ENCODE measurements at places on chromosomes 16 and 17.
A peak's percentile ranks its signal among the peaks of the same experiment; 100 is the strongest.

- peak; percentile 94 for DNase-seq
These were observed 24.3 kb upstream of the KRT20 start for GRCh38 chr17:40909351-40909750.

GRCh38 chr17:42975265-42975664, 4.6 kb downstream of the PTGES3L start:
- no peak for DNase-seq

DNA sequence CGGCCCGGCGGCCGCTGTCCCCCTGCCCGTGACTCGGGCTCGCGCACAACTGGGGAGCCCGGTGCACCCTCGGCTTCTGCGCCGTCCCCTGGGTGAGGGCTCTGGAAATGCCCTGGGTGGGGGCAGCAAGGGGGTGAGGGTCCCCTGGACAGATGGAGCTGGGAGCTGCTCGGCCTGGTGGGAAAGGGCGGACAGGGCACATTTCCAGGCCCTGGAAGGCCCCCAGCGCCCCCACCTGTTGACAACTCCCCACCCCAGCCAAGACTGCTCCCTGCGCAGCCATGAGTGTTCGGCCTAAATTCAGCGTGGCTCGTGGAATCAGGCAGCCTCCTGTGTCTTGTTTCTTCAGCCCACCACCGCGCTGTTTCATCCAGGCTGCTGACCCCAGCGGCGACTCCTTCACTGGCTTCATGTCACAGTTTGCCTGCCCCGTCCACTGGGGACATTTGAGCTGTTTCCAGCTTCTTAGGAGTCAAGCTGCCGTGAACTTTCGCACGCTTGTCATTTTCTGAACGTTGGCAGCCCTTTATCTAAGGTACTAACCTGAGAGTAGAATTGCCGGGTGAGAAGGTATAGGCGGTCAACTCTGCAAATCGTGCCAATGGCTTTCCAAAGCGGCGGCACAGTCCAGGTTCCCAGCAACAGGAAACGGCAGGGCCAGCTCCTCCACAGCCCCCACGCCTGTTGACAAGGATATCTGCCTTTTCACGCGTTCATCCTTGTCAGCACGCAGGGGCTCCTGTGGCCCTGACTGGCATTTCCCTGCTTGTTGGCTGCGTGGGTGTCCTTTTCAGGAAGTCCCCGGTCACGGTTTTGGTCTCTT, 895 bp downstream of the UTS2R start:
- no peak for DNase-seq

GRCh38 chr17:13593757-13594156, 8.0 kb downstream of the HS3ST3A1 start:
- no peak for DNase-seq

DNA sequence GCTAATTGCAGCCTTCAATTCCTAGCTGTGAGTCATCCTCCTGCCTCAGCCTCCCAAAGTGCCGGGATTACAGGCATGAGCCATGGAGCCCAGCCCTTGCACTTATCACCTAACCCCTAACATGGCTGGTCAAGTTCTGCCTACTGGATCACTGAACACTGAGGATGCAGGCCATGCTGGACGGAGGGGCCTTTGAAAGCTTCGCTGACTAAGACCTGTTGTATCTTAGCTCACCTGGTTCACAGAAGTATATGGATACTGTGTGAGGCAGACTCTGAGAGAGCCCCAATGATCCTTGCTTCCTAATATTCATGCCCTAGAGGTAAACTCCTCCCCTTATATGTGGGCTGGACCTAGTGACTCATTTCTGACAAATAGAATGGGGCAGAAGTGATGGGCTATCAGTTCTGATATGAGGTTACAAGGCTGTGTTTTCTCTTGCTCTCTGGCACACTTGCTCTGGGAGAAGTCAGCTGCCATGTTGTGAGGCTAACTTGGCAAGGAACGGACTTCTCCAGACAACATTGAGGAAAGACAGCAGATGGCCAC, 11.7 kb upstream of the TMIGD1 start:
- DNase-seq, result no peak

GRCh38 chr17:57723427-57724025, 21.6 kb downstream of the CCDC182 start:
- DNase-seq, result no peak

- no peak for DNase-seq
These were observed 271.8 kb upstream of the ZFHX3 start for GRCh38 chr16:73319737-73320136.

DNA sequence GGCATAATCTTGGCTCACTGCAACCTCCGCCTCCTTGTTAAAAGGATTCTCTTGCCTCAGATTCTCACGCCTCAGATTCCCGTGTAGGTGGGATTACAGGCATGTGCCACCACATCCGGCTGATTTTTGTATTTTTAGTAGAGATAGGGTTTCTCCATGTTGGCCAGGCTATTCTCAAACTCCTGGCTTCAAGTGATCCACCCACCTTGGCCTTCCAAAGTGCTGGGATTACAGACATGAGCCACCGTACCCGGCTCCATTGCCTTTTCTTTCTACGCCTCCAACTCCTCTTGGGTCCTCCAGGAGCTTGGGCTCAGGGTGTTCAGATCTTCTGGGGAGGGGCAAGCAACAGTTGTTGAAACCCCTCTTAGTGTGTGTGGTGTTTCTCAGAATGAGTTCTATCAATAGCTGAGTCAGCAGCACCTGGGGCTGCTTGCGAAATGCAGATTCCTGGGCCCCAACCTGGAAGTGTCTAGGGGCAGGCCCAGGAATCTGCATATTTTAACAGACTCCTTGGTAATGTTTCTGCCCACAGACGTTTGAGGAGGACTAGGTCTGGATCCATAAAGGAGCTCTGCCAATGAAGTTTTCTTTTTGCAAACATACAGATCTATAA, 31.4 kb downstream of the SEC14L5 start:
- DNase-seq, result no peak

DNA sequence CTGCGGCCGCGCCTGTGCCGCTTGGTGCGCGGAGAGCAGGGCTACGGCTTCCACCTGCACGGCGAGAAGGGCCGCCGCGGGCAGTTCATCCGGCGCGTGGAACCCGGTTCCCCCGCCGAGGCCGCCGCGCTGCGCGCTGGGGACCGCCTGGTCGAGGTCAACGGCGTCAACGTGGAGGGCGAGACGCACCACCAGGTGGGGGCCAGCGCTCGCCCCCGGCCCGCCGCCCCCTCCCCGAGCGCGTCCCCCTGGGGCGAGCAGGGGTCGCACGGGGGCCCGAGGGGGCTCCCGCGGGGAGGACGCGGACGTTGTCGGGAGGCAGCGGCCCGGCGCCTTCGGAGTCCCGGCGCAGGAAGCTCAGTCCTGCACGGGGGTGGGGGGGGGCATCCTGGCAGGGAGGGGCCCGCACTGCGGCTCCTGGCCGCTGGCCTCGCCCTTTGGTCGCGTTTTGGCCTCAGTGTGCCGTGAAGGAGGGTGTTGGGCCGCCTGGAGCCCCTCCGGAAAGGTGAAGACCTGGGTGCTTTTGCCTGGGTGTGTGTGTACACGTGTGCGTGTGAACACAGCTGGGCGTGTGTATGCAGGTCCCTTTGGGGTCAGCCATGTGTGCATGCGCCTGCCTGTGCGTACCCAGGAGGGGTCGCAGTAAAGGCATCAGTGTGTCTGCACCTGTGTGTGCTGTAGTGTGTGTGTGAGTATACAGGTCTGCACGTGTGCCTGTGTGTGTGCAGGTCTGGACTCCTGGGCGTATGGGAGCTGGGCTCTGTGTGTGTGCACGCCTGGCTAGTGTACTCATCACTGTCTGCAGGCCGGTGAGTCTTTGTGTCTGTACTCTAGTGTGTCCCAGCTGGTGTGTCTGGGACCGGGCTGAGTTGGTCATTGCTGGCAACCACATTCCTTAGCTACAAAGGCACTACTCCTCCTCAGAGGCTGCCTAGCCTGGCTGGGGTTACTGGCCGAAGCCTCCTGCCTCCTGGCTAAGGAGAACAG, 615 bp downstream of the NHERF2 start:
- no peak for DNase-seq

GRCh38 chr17:68460715-68461114, 3.4 kb upstream of the WIPI1 start:
- no peak for DNase-seq

DNA sequence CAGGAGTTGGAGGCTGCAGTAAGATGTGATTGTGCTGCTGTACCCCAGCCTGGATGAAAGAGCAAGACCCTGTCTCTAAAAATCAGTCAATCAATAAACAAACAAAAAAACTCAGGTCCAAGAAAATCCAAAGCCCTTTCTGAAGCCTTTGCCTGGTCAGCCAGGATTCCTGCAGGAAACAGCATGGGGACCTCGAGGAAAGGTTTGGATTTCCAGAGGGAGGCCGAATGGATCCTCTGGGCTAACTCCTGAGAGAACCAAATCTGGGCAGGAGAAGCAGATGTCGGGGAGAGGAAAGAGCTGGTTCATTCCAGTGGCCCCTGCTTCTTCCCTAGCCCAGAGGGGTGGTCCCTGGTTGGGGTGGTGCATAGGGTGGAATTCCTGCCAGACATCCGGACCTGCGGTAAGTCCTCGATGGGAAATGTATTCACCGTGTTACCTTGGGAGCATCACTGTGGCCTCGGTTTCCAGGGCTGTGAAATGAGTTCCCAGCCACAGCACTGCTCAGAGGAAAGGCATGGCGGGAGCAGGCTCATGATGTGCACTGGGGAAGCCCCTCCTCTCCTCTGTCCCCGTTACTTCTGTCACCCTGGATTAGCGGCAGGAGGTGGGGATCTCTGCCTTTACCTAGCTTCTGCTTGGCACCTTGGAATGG, 75.1 kb downstream of the CYLD start:
- no peak for DNase-seq

DNA sequence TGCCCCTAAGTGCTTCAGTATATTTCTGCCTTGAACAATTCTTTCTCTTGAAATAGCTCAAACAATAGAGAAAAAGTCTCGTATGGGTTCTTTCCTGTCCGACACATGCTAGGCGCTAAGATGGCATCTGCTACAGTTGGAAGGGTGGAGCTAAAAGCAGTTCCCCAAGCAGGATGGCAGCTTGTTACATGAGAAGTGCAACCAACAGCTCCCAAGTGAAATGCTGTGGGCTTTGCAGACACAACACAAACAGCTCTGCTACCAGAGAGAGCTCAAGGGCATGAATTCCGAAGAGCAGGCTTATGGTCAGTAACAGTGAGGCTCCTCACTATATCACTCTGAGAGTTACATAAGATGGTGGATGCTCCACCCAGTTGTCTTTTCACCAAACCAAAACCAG, 83.8 kb downstream of the VPS53 start:
- no peak for DNase-seq

GRCh38 chr17:81304196-81305015, 9.3 kb upstream of the SLC38A10 start:
- no peak for DNase-seq

- no peak for DNase-seq
These were observed 58.3 kb downstream of the SREBF1 start for GRCh38 chr17:17778308-17779014.

GRCh38 chr17:75003957-75004355, 8.5 kb upstream of the MRPL58 start:
- no peak for DNase-seq

DNA sequence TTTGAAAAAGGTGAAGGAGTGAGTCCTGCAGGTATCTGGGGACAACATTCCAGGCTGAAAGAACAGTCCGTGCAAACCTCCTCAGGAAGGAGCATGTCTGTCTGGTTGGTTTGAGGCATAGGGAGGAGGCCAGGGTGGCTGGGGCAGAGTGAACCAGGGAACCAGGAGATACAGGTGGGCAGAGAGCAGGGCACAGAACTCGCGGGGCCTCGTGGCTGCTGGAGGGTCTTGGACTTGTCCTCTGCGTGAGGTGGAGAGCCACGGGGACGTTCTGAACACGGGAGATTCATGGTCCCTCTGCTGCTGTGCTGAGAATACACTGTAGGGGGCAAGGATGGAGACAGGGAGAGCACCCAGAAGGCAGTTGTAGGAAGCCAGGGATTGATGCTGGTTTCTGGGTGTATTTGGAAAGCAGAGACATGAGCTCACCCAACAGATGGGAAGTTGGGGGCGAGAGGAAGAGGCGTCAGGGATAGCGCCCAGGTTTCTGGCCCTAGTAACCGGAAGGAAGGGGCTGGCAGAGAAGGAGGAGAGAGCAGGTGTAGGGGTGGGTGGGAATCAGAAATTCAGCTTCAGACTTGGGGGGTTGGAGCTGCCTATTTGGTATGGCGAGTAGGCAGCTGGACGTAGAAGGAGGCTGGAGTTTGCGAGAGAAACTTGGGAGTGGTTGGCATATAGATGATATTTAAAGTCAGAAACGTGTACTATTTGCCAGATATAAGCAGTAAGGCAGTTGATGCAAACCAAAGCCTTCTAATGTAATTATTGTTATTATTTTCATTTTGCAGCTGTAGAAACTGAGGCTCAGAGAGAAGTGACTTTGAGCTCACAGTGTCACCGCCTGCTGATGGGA, at the start of gene CCL17:
Gene CCL17 (plus strand): TSS at position 803 of the 853 bp plus-strand sequence. CDS start 9,166 bp downstream, outside the sequence.
- no peak for DNase-seq

DNA sequence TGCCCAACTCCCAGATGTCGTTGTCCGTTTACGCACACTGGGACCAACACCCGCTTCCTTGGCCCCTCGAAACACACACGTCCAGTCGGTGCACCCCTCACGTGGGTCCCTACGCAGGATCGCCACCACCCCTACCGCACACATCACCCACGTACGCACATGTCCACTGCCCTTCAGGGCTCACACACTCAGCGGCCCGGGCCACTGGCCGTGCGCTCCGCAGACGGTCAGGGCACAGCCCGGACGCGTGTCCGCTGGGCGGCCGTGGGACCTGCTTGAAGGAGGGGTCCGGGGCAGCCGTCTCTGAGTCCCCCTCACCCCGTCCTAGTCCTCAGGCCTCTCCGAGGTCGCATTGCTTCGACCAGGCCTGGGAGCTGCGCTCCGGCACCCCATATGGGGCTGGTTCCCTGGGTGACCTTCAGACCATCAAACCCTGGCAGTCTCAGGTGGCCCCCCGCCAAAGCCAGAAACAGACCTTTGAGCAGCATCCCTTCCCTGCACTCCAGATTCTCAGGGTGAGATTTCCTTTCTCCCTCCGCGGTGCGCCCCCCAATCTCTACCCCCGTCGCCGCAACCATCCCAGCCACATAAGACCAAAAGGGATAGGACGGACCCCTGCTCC, 914 bp upstream of the GPRC5B start:
- no peak for DNase-seq

DNA sequence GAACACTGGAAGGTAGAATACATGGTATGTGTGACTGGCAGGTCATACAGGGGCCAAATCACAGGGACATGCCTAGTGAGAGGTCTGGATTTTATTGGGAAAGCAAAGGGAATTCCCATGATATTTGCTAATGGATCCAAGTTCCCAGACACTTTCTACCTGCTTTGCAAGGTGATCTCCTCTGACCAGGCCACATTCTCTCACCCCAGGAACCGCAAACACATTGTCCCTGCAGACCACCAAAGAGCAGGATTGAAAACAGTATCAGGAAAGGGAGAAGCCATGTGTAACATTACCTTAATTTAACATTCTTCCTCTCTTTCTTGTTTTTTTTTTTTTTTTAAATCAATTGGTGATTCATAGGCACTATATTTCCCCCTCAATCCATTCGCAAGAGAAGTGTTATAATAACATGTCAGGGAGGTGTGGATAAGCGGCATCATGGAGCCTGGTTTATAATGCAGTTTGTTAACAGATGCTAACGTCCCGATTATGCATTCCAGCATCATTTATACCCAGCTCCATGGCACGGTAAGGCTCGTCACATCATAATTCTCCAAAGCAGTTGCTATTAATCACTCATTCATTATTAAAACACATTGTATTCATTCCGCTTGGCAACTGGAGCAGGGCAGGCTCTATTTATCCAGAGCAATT, 155.1 kb upstream of the CCL2 start:
- DNase-seq, result no peak
